ENCODE measurements at places on chromosomes 11 and 22. TPM values are rescaled to one million over a fixed set of nuclear protein-coding genes. Genes with fewer than 3 reads are reported as not detected.

The MUC15 gene
- polyA plus RNA-seq: 2.2 TPM

DNA sequence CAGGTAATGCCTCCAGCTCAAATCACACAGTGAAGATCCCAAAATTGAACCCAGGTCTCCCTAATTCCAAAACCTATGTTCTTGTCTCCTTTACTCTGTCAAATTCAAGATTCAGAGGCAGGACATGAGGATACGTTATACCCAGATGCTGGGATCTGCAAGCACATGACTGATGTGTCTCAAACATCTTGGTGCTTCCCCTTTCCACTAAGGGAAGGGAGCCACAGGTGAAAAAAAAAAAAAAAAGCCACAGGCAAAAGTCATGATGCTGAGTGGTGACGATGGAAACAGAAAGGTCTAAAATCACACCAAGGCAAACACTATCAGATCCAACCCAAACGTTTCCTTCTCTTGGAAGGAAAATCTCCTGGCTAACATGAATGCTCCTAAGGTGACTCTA is 24.0 kb downstream of the ABTB2 start:
- H3K4me1 ChIP-seq: no peaks in the 10 kb centered on the region
- no peaks in the 10 kb centered on the region for H3K36me3 ChIP-seq
- no peak overlapping the region for H3K27ac ChIP-seq

DNA sequence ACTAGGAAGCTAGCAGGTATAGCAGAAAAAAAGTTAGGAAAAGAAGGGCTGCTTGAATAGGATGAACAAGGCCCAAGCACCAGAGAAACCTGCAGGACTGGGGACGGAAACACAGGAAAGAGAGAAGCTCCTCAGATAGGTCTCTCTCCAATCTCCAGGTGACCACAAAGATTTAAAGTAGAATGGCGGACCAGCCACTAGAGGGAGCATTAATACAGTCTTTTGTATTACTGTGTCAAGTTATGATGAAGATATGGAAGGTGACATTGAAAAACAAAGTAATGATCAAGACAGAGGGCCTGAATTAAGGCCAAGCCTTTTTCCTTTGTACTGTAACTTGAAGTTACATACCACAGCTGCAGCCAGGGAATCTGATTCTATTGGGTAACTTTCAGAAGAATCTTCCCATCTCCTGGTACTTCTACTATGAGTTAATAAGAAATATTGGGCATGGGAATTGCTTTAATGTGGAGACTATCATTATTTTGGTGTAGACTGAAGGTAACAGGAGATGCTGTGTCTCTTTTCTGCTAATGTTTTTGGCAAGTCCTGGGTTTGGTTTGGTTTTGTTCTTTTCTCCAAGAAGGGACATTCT is 33.8 kb downstream of the OR2AG2 start:
- H3K4me3 ChIP-seq: no peak overlapping the region
- no peak for DNase-seq
- H3K36me3 ChIP-seq: no peaks in the 10 kb centered on the region
- H3K4me1 ChIP-seq: no peaks in the 10 kb centered on the region
- H3K27ac ChIP-seq: no peak overlapping the region

DNA sequence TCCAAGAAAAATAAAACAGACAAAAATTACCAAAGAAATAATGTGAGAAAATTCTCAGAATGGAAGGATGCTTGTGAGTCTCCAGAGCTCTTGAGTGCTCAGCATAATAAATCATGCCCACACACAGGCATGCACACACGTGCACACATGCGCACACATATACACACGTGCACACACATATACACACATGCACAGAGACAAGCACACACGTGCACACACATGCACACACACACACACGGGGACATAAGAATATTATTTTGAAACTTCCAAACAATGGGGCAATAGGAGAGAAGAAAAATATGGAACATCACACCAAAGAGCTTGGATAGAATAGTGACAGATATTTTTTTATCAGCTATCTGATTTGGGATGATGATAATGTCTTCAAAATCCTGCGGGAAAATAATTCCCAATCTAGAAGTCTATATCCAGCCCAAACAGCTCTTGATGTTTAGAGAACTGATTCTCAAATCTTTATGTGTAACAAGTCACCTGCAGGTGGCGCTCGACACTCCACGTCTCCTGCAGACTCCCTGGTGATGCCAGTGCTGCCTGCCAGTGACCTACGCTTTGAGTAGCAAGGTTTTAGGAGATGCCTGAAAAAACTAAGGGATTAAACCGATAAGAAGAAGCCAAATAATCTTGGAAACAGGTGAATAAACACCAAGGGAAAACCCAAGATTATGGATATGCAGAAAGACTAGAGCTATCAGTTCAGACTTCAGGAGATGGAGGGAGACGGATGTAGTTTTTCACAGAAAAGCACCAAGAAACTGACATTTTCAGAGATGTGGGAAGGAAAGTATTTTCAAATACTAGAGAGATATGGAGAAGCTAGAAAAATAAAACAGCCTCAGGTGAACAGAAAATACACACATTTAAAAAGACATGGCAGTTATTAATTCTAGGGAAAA is 743.6 kb downstream of the ETS1 start:
- no peak overlapping the region for H3K4me3 ChIP-seq
- no peaks in the 10 kb centered on the region for H3K4me1 ChIP-seq
- H3K36me3 ChIP-seq: no peaks in the 10 kb centered on the region
- H3K27me3 ChIP-seq: no peaks in the 10 kb centered on the region

DNA sequence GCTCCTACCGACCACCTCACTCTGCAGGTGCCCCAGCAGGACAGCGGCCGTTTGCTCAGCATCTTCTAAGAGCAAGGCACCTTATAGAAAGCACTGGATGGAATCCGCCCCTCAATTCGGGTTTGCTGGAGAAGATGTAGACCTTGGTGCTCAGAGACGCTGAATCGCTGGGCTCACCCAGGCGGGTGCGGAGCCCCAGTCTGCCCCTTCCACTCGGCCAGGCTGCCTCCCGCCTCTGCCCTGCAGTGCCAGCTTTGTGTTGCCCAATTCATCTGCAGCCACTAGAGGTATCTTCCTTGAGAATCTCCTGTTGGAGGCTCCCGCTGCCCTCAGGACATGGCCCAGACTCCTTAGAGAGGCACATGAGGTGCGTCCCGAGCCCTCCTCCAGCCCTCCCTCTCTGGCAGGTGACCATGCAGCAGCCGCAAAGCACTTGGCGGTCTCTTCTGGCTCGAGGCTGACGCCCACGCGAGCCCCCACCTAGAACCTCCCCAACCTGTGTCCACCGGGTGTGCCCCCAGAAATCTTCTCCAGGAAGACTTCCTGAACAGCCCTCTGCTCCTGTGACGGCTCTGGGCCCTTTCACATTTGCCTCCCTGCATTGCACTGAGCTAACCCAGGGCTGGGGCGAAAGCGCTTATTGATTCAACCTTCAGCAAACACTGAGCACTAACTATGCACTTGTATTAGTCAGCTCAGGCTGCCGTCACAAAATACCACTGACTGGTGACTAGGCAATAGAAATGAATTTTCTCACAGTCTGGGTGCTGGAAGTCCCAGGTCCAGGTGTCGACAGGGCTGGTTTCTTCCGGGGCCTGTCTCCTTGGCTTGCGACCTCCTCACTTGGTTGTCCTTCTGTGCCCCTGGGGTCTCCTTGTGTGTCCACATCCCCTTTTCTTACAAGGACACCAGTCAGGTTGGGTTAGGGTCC is 117.5 kb downstream of the WNT7B start:
- H3K27ac ChIP-seq: no peak overlapping the region
- no peak overlapping the region for H3K4me3 ChIP-seq
- H3K27me3 ChIP-seq: no peaks in the 10 kb centered on the region
- no peak for DNase-seq
